Kasumi-1 (cell line): ENCODE measurements at places on chromosomes 5 and 9.

DNA sequence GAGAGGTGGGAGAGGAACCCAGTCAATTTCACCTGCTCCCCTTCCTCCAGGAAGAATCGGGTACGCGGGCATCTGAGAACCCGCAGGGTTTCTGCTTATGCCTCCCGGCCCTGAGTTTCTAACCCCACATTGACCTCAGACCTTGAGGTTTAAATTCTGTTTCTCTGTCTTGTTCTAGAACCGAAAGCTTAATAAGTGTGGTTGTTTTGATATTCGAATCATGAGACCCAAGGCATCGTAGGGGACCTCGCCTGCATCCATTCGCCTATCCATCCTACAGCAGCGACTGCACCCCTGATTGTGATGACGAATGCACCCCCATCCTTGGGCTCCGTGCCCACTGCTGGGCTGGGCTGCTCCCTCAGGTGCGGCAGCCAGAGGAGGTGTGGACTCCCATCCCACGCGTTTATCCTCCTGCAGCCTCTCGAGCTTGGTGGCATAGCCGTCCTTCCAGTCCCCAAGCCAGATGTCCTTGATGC is 80.8 kb upstream of the IER5L start:
- no peak for DNase-seq

- no peak for DNase-seq
Observed at GRCh38 chr5:174895360-174895759, 171.0 kb downstream of the MSX2 start.

DNA sequence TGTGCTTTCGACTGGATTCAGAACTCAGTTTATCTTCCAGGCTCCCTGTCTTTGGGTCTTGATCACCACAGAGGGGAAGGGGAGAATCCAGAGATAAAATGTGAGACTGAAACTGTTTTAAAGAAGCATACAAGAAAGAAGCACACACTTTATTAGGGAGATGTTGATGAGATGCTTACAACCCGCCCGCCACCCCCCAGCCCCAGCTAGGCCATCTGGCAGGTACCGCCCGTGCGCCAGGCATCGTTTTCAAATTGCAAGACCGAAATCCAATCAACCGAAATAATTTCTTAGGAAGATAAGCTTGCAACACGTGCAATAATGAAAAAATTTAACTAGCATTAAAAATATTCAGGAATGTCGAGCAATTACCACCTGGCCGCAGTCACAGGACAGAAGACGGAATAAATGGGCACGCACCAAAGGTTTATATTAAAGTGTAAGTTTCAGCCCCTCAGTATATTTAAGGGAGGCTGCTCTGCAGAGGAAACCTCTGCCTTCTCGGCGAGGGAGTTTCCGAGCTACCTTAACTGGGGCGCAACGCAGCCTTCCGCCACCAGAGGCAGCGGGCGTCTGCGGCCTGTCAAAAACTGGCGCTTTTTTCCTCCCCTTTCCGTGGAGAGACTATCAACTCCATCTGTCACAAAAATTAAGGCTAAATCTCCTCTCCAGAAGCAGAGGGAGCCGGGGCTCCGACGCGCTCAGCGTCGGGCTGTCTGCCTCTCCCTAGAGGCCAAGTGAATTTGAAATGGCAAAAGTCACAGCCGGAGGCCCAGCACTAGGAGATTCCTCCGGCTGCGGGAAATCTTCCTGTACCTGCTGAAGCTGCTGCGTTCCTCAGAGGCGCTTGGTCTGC is 996 bp upstream of the GAS1 start:
- peak; percentile 92 for DNase-seq

GRCh38 chr5:162037431-162037830 is 30.1 kb upstream of the GABRG2 start:
- no peak for DNase-seq

DNA sequence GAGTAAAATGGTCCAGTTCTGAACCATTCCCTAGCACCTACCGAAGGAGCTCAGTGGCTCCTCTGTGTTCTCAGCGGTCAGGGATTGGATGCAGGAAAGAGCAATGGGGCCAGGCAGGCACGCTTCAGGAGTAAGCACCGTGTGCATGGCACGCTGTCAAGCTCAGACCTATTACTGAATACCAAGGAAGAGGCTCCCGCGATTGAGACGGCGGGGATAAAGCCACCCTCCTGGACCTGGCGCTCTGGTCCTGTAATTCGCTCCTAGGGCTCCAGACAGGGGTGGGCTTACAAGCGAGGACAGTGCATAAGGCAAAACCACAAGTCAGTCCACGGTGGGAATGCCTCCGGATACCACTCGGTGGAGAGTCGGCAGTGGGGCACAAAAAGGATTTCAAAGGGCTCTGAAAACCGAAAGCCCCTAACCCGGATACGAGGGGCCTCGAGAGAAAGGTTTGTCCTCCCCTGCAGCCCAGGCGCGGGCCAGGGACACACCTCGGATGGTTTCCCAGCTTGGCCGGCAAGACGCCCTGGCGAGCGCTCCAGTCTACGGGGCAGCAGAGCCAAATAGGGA is 988 bp downstream of the OXCT1 start:
- DNase-seq, result peak; percentile 16
